ENCODE measurements at places on chromosomes 6 and 20.

GRCh38 chr20:36439040-36439730 is 102.1 kb upstream of the MYL9 start:
- no peak for DNase-seq

DNA sequence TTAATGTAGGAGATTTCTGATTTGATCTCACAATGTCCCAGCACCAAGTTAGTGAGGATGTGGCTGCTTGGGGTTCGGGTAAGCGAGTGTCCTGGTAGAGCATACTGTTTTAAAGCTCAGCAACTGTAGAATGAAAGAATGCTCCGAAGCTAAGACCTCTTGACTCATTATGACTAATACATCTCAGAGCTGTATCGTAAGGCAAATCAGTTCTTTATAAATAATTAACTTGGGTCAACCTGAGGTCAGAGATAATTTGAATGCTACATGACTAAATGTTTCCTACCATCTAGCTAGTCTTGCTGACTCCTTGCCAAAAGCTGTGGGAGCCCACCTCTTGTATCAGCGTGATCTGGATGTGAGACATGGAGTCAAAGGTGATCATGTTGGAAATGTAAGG is 128.8 kb upstream of the PDE7B start:
- DNase-seq: no peak

GRCh38 chr20:32632461-32633354 is 41.0 kb downstream of the C20orf203 start:
- DNase-seq: no peak

DNA sequence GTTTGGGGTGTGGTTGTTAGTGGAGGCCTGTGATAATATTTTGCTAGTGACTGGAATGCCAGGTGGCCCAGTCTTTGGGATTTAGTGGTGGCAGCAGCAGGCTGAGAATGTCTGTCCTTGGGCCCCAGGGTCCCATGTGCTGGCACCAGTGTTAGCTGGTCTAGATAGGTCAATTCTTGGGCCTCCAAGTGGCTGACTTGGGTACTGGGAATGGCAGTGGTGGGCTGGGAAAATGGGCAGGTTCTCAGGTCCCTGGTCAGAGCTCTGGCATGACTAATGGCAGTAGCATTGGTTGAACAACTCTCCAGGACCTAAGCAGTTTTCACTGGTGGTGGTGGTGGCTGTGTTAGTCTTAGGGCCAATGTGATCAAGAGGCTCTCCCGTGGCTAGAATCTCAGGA is 50.3 kb downstream of the OLIG3 start:
- no peak for DNase-seq
